NCI-H1105 (cell line): ENCODE measurements at places on chromosomes 5 and 9.

GRCh38 chr5:178457471-178457870, 132.7 kb downstream of the COL23A1 start:
- DNase-seq = no peak

DNA sequence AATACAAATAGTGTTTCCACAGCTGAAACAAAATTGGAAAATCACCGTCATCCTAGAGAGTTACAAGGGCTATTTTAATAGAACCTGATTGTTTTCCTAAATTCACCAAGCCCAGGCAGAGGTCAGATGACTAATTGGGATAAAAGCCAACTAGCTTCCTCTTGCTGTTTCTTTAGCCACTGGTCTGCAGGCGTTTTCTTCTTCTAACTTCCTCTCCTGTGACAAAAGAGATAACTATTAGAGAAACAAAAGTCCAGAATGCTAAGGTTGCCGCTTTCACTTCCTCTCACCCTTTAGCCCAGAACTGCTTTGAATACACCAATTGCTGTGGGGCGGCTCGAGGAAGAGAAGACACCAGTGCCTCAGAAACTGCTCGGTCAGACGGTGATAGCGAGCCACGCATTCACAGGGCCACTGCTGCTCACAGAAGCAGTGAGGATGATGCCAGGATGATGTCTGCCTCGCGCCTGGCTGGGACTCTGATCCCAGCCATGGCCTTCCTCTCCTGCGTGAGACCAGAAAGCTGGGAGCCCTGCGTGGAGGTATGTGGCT, at the start of gene TLR4:
TLR4 (plus strand) TSS at position 380 of the 552 bp plus-strand sequence; CDS start at position 450, 70 bp downstream.
- DNase-seq = no peak

DNA sequence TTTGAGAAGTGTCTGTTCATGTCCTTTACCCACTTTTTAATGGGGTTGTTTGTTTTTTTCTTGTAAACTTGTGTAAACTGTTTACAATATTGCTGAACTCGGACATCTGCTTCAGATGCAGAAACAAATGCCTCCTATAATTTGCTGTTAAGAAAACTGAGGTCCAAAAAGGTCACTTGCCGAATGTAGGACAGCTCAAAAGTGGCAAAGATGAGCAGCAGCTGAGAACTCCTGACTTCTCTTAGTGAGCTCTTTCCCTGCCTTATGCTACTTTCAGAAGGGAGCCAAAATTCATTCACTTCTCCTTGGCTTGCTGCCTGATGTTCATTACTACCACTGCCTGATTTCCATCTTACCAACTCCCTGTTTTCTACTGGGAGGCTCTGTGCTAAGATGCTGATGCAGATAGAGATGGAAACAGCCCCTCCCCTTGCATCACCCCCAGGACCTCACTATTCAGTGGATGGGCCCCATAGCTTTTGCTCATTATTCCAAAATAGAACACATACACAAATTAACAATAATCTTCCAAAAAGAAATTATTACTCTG, 60.1 kb downstream of the SEMA6A start:
- no peak for DNase-seq

- no peak for DNase-seq
These were observed 82.3 kb downstream of the SECISBP2 start for GRCh38 chr9:89400403-89401116.

- peak; percentile 10 for DNase-seq
These were observed at the start of gene GABRA1 for GRCh38 chr5:161847941-161848391. Gene GABRA1, plus strand, starts transcription at chr5:161848120. Its CDS starts 2,691 bp downstream, at chr5:161850811.

GRCh38 chr5:99334936-99335335, 406.1 kb upstream of the CHD1 start:
- DNase-seq = no peak

GRCh38 chr5:60141119-60141518, 247.6 kb upstream of the PDE4D start:
- no peak for DNase-seq

DNA sequence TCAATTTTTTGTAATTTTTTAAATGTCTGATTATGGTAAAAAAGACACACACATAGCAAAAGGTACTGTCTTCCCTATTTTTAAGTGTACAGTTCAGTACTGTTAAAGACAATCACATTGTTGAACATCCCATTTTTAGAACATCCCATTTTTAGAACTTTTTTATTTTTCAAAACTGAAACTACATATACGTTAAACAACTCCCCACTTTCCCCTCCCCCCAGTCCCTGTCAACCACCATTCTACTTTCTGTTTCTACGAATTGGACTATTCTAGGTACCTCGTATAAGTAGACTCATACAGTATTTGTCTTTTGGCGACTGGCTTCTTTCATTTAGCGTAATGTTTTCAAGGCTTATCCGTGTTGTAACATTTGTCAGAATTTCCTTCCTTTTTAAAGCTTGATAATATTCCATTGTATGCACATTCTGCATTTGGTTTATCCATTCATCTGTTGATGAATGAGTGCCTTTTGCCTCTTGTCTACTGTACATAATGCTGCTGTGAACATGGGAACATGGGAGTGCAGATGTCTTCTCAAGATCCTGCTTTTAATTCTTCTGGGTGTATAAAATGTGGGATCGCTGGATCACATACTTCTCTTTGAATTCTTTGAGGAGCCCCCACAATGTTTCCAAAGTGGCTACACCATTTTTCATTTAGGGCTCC, 154.0 kb downstream of the PIK3R1 start:
- DNase-seq = no peak

DNA sequence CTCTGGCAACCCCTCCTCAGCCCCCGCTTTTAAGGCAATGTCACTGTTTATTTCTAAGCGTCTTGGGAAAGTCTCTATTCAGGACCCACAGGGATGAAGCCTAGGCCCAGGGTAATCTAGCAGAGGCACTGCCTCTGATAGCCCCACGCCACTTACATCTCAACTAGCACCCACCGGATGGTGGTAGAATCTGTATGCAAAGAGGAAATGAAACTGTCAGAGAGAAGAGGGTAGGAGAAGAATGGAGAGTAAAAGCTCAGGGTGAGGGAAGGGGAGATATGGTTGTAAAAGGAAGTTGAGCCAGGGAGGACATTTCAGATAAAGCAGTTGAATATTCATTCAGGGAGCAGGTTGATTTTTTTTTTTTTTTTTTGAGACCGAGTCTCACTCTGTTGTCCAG, 3.0 kb downstream of the FRRS1L start:
- DNase-seq = no peak

DNA sequence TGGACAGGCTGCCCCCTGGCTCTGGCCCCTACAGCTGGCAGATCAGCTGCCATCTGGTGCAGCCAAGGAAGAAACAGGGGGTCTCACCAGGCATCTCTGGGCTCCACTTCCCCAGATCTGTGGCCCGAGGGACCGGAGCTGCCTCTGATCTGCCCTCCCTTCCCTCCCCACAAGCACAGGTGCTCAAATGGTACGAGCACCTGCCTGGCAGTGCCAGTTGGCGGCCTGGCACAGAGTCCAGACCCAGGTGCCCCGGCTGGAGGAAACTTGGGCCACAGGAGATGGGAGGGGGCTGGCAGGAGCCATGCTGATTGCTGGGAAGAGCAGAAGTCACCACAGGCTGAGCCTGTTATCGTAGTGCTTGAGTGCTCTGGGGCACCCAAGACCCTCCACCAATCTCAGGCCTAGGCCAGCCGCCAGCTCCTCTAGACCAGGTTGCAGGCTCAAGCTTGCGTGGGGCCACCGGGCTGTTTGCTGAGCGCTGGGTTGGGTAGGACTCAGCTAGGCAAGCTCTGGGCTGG, 5.0 kb upstream of the CAMK2A start:
- no peak for DNase-seq

- DNase-seq = no peak
These were observed 164.2 kb downstream of the ICE1 start for GRCh38 chr5:5586721-5587120.

GRCh38 chr5:39740404-39740803, 315.6 kb upstream of the DAB2 start:
- DNase-seq = no peak

- no peak for DNase-seq
These were observed 202.7 kb upstream of the MVB12B start for GRCh38 chr9:126123927-126124326.

DNA sequence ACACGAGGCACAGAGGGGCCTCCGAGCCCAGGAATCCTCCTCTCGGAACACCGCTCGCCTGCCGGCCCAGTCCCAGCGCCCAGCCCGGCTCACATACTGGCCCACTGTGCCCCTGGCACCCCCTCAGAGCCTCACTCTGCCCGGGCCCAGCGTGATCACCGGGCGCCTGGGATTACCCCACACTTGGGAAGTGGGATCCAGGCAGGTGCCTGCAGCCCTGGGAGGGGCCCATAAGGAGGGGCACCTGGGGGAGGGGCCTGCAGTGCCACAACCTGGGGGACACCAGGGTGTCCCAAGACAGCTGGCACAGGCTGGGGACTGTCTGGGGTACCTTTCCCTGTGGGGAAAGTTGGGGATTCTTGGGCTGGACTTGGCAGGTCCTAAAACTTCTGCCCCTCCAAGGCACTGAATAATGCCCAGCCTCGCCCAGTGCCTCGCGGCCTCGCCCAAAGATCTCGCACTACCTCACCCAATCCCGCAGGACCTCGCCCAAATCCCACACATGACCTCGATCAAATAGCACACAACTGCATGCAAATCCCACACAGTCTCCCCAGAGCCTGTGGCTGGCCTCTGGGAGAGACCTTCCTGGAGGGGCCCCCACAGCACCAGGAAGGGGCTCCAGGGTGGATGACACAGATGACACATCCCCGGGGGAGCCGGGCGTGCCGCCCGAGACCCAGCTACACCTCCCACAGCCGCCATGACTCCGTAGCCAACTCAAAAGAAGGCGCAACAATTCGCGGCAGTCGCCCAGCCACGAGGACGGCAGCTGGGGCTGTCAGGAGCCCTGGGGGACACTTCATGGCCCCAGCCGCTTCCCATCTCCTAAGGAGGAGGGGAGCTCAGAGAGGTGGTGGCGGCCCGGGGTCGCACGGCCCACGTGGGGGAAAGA, 13.7 kb downstream of the NOTCH1 start:
- no peak for DNase-seq

GRCh38 chr5:125587631-125588030, 835.6 kb upstream of the GRAMD2B start:
- no peak for DNase-seq

GRCh38 chr5:98781964-98782363, 8.5 kb downstream of the RGMB start:
- no peak for DNase-seq

DNA sequence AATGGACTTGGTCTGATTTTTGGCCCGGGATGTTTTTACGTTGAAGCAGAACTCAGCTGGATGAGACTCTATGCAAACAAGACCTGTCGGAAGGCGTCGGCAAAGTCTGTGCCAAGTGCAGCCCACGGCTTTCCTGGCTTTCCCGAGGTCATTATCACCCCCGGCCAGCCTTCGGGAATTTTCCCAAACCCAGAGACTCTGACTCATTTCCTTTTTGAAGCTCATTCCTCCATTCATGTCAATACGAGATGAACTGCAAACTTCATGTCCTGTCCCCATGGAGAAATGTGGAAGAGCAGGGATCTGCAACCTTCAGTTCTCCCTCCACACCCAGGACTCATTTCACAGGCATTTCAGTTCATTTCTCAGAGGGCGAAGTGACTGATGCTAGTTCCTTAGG, 95.3 kb downstream of the IRX2 start:
- DNase-seq = no peak

GRCh38 chr5:179624841-179625271, 1.4 kb upstream of the HNRNPH1 start:
- DNase-seq = no peak

GRCh38 chr5:6448622-6449464, at the start of gene UBE2QL1:
Gene UBE2QL1, plus strand, starts transcription at chr5:6448859. Its CDS starts 35 bp downstream, at chr5:6448894.
- peak; percentile 52 for DNase-seq

- DNase-seq = no peak
These were observed 6.0 kb upstream of the RXRA start for GRCh38 chr9:134320126-134320867.

- DNase-seq = no peak
These were observed 43.7 kb downstream of the OR2Y1 start for GRCh38 chr5:180696116-180696515.

DNA sequence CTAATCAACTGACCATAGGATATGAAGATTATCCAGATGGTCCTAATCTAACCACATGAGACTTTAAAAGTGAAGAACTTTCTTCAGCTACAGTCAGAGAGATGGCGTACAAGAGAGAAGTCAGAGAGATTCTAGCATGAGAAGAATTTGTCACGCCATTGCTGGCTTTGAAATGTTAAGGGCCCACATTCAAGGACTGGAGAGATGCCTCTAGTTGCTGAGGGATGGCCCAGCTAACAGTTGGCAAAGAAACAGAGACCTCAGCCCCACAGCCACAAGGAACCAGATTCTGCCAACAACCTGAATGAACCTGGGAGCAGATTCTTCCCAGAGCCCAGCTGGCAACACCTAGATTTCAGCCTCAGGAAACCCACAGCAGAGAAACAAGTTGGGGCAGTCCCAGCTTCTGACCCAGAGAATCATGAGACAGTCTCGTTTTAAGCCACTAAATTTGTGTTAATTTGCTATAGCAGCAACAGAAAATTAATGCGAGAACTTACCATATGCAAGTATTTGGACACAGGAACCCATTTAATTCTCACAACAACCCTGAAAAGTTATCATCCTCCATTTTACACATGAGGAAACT, 132.0 kb downstream of the MLLT3 start:
- DNase-seq = no peak

DNA sequence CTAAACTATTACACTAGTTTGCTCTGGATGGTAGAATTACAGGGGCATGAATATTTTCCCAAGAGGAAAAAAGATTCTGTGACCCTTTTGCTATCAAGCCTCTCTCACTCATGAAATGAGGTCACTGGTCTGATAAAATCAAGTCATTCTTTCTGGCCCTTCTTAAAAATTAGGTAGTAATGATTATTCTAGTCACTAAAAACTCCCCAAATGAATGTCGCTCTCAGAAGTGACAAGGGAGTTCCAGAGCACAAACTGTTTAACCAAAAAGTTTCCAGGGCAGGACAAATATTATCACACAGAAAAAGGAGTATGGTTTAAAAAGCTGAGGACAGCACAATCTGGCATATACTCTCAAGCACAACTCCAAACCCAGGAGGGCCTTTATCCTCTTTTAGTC, 12.5 kb downstream of the ERMP1 start:
- no peak for DNase-seq
